Left lobe of liver (tissue), 2 donors: ENCODE measurements at places on chromosomes 11 and 22.
A peak's percentile ranks its signal among the peaks of the same experiment; 100 is the strongest.

DNA sequence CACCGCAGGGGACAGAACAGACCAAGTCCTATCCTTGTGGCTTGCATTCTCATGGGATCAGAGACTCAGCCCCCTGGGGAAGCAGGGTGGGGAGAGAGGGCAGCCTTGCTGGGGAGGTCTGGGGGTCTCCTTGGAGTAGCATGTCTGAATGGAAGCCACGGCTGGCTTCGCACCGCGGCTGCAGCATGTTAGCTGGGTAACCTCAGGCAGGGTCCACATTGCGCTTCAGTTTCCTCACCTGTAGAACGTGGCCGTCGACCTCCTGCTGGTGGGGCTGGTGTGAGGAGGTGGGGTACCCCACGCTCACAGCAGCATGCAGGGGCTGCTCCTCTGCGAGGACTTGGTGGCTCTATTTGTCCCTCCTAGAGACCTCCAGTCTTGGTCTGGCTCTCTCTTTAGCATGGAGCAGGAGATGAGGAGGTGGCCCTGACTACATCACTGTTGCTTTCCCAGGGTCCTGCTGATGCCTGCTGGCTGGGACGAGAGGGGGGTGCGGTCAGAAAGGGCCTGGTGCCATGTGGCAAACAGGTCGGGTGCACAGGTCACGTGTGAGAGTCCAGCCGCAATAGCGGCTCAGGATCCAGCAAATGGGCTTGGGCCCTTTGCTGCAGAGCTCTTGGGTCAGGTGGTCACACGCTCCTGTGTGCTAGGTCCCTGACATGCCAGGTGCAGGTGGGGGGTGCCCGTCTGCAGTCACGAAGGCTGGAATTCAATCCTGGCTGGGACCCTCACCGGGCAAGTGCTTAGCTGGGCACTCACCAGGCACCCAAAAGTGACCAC is 35.4 kb upstream of the SMIM38 start:
- DNase-seq: no peak

DNA sequence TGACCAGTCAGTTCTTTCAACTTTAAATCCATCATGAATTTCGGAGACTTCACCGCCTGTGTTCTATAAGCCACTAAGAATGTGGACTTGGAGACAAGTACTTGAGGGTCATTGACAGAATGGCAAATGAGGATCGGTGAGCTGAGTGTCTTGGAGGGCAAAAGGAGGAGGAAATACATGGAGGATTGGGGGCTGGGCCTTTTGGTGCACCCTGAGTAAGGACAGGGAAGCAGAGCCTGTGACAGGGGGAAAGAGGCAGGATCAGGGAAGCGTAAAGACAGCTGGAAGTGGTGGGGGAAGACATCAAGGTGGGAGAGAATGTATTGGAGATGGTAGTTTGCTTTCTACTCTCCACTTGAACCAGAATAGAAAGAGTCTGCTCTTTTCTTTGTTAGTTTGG is 70.4 kb upstream of the MTMR2 start:
- no peak for DNase-seq

- no peak for DNase-seq
Measured at GRCh38 chr22:32758866-32759385, 42.6 kb upstream of the TIMP3 start.

DNA sequence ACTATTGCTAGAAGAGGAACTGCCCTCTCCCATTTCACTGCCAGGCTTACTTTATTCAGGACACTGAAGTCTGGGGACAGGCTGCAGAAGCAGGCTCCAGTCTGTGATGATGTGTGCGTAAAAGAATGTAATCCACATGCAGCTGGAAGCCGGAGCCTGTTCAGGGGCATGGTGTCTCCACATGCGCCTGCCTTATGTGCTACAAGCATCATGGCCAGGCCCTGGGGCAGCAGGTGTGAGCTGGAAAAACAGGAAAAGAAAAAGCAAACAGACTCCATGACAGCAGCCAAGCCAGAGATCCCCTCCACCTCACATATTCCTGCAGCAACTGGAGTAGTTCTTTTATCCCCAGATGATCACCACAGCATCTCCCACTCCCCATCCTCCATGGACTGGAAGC is 33.4 kb downstream of the ARFGAP2 start:
- no peak for DNase-seq

GRCh38 chr22:23685205-23685784 is 5.5 kb upstream of the RGL4 start:
- DNase-seq: peak; percentile 40

GRCh38 chr11:113287801-113288200 is 26.6 kb upstream of the TTC12 start:
- no peak for DNase-seq

GRCh38 chr11:76669901-76670484 is 554 bp downstream of the LRRC32 start:
- DNase-seq: no peak

GRCh38 chr11:91174193-91174592 is 951.3 kb upstream of the CHORDC1 start:
- no peak for DNase-seq

DNA sequence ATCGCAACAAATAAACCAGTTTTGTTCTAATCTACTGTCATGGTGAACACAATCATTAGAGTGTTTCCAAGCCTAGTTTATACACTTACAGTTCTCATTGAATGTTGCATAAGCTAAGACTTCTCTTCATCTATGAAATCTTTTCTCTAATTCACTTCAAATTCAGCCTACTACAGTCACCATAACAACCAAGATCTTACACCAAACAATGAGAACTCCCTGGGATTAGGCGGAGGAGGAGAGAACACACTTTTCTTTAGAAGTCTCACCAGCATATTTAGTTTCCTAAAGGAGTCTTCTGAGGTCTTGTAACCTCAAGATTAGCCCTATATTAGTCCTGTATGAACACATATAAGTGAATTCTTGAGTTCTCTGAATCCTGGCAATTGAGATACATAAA is 1889.7 kb downstream of the LRRC4C start:
- DNase-seq: no peak

DNA sequence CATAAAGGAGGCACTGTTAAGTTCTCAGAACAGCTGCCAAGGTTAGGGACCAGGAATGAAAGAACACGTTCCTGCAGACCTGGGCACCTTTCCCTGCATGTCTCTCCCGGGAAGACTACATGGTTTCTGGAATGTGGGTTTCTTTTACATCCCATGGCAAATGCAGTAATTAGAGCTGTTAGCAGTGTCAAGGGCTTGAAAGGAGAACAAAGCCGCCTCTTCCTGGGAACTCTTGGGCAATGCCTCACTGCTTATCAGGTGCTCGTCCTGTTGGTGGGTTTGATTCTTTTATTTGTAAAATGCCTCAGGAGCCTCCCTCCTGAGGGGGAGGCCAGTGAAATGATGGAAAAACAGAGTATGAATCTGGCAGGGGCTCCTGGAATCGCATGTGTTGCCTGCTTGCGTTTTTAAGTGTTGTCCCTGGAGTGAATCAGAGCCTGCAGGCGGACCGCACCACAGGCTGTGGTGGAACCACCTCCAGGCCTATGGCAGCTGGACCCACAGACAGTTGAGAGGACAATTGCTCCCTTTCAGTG is 723 bp upstream of the C22orf31 start:
- DNase-seq: no peak

DNA sequence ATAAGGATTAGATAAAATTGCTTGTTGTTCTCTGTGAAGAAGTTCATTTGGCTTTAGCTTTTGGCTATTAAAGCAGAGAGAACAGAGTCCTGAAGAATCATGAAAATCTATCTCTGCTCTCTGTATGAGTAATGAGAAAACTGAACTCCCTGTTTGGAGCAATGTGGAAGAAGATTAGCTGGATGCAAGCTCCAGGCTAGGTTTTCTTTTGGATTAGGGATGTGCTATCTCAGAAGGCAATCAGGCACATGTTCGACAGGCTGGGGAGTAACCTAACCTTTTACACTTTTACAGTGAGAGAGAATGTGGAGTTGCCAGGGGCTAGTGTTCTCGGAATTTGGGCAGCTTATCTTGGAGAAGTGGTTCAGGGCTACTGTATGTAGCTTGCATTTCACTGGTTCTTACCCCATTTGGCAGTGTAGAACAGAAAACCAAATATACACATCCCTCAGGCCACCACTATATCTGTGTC is 8.5 kb upstream of the SLN start:
- DNase-seq: no peak

- DNase-seq: peak; percentile 37
Measured at GRCh38 chr11:68461575-68461917, 994 bp downstream of the PPP6R3 start.

GRCh38 chr11:109668973-109669634 is 247.1 kb downstream of the C11orf87 start:
- DNase-seq: no peak
